Activated T-helper 2 cell treated with anti-CD3 and anti-CD28 coated beads, Interferon-gamma antibody, Interleukin-2, Interleukin-4, amounts not matched to agents 10 μg/mL and 5 μg/mL and 100 μg/mL, durations not matched to agents 14 hours and 24 hours and 36 hours (primary cell): ENCODE measurements at places on chromosomes 13 and 19.

GRCh38 chr13:90362707-90363106 lies 984.8 kb upstream of the MIR17HG start:
- no peaks in the 10 kb centered on the region for H3K27me3 ChIP-seq
- H3K36me3 ChIP-seq = no peaks in the 10 kb centered on the region
- H3K4me3 ChIP-seq = no peak overlapping the region
- no peaks in the 10 kb centered on the region for H3K4me1 ChIP-seq
- DNase-seq = no peak

DNA sequence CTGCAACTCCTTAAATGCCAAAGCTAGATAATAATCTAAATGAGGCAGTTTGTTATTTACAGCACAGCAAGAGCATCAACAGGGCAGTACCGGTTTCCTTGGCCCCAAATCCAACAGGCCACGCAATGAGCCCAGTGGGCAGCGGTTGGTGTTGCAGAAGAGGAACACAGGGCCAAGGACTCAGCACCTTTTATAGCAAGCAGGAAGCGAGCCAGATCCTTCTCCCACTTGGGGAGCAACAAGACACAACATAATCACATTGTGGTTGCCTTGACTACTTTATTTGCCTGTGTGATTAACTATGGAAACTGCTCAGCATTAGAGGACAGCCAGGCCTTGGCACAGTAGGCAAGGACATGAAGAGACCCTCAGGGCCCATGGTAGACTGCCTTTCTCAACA lies 67.1 kb upstream of the HTR2A start:
- no peak overlapping the region for H3K27ac ChIP-seq
- no peaks in the 10 kb centered on the region for H3K4me1 ChIP-seq
- H3K27me3 ChIP-seq = no peaks in the 10 kb centered on the region
- no peak overlapping the region for H3K4me3 ChIP-seq

- H3K4me3 ChIP-seq = peak overlapping the region; percentile 16
- peaks cover 26% of the 10 kb centered on the region for H3K4me1 ChIP-seq
- no peaks in the 10 kb centered on the region for H3K36me3 ChIP-seq
- DNase-seq = no peak
- H3K27ac ChIP-seq = no peak overlapping the region
Measured at GRCh38 chr19:39122934-39123731, 2.5 kb upstream of the PAK4 start.

GRCh38 chr13:26999499-26999898 lies 172.1 kb downstream of the USP12 start:
- no peak for DNase-seq
- peaks cover 22% of the 10 kb centered on the region for H3K27me3 ChIP-seq
- H3K36me3 ChIP-seq = no peaks in the 10 kb centered on the region
- peaks cover 8% of the 10 kb centered on the region for H3K4me1 ChIP-seq
- no peak overlapping the region for H3K27ac ChIP-seq

- H3K4me1 ChIP-seq = no peaks in the 10 kb centered on the region
- no peak for DNase-seq
- no peak overlapping the region for H3K4me3 ChIP-seq
- no peak overlapping the region for H3K27ac ChIP-seq
Measured at GRCh38 chr13:53341144-53341510, 312.5 kb downstream of the OLFM4 start.

DNA sequence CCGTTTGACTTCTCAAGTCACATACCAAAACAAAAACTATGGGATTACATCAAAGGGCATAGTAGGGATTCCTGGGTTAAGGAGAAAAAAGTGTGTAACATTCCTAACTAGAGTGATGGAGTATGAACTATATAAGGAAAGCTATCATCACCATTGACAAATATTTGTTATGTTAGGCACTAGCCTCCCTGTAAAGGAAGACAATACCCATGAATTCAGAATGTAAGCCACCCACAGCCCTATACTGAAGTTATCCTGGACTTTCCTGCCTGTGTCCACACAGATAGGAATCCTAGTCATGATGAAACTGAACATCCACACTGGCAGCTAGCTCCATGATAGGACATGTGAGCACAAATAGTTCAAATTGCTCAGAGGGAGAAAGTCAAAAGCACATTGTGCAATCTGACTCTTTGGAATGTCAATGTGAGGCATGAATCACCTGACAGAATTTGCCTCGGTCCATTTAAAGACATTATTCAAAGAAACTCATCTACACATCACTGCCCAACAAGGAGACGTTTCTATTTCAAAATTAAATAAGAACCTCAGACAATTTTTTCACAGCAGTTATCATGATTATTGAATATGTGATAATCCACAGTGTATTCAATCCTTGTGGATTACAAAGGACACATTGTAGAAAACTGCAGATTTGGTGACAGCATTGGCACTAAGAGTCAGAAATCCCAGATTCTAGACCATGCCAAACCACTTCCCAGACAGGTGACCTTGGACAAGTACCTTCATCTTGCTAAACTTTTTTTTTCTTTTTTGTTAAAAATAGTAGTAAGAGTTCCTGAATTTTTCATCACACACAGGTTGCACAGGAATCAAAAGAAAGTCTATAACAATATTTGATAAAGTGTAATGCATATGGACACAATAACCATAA lies 529.3 kb downstream of the IRS2 start:
- DNase-seq = no peak
- no peak overlapping the region for H3K27ac ChIP-seq
- no peaks in the 10 kb centered on the region for H3K27me3 ChIP-seq
- no peak overlapping the region for H3K4me3 ChIP-seq
- H3K4me1 ChIP-seq = no peaks in the 10 kb centered on the region

DNA sequence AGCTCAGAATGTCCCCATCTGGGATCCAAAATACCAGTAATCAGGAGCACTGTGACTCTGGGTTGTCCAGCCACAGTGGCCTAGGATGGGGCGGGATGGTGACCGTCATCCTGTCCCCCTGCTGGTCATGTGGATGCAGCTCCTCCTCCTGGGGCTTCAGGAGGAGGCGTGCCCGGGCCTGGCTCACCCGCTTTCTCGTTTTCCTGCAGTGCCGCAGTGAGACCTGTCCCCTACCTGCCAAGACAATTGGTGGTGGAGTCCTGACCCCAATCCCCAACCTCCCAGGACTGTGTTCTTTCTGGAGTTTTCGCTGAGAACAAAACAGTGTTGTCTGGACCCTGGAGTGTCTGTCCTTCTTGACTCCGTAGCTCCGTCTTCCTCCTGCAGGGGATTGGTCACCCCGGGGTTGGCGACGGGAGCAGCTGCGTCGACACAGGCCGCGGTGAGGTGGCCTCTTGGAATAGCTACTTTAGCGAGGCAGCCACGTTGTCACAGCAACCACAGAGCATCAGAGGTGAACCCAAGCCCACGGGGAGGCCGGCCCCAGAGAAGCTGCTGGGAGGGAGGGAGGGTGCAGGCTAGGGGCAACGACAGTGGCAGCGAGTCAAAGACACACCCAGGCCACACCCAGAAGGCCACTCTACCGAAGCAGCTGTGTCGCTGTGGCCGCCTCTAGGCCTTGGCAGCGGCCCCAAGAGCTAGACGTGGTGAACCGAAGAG lies 10.2 kb upstream of the EMC10 start:
- no peak overlapping the region for H3K27ac ChIP-seq
- no peak overlapping the region for H3K4me3 ChIP-seq
- no peaks in the 10 kb centered on the region for H3K36me3 ChIP-seq
- peaks cover 3% of the 10 kb centered on the region for H3K4me1 ChIP-seq
- no peak for DNase-seq

- no peak overlapping the region for H3K4me3 ChIP-seq
- H3K27me3 ChIP-seq = no peaks in the 10 kb centered on the region
- DNase-seq = no peak
- no peak overlapping the region for H3K27ac ChIP-seq
- H3K4me1 ChIP-seq = no peaks in the 10 kb centered on the region
- no peaks in the 10 kb centered on the region for H3K36me3 ChIP-seq
Measured at GRCh38 chr13:37136187-37136586, 30.7 kb upstream of the CSNK1A1L start.

DNA sequence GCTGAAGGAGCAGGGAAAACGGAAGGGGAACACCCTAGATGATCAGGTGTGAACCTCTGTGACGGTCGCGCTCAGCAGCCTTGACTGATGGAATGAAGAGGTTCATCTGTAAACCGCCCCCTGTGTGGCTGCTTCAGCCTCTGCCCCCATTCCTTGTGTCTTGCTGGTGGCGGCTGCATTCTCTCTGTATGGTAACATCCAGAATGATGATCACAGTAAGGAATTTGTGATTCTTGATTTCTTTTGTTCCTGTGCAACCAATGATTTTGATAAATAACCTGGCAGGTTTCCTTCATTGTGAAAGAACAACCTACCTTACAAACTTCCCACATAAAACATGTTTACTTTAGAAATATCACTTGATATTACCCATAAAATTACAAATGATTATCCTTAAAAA lies 118.7 kb upstream of the MCF2L start:
- H3K4me1 ChIP-seq = peaks cover 3% of the 10 kb centered on the region
- DNase-seq = no peak
- H3K27me3 ChIP-seq = no peaks in the 10 kb centered on the region
- H3K36me3 ChIP-seq = peaks cover 55% of the 10 kb centered on the region
- H3K4me3 ChIP-seq = no peak overlapping the region
- no peak overlapping the region for H3K27ac ChIP-seq

DNA sequence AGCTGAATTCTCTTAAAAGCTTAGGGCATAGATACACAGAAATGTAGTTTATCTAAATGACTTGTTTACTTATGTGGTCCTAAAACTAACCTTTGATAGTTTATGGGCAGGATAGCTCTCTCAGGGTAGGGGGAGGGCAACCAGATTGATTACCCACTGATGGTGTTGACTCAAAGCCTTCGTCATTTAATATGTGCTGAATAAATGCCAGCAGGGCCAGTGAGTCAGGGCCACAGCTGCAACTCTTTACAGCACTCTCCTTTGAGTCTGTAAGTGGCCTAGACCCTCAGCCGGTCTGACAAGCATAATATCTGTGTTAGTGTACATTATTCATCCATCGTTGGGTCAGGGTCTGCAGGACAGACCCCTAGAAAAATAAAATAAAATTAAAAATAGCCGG lies 128.5 kb downstream of the ZNF675 start:
- no peaks in the 10 kb centered on the region for H3K36me3 ChIP-seq
- no peaks in the 10 kb centered on the region for H3K4me1 ChIP-seq

DNA sequence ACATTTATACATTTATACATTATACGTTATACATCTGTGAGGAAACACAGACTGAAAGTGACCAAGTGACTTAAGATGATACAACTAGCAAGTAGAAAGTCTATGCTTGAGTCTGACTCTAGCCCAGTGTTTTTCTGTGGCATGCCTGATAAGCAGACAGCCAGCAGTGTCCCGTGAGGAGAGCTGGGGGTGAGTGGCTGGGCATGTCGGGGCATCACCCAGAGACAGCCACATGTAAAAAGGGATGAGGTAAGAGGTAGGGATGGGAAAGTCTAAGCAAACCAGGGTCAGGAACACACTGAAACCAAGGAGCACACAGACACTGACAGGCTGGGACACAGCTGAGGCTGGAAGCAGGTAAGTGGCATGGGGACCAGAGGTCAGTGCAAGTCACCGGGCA lies 333.2 kb downstream of the FOXO1 start:
- no peaks in the 10 kb centered on the region for H3K27me3 ChIP-seq
- DNase-seq = no peak
- no peaks in the 10 kb centered on the region for H3K36me3 ChIP-seq
- H3K27ac ChIP-seq = no peak overlapping the region
- no peak overlapping the region for H3K4me3 ChIP-seq

DNA sequence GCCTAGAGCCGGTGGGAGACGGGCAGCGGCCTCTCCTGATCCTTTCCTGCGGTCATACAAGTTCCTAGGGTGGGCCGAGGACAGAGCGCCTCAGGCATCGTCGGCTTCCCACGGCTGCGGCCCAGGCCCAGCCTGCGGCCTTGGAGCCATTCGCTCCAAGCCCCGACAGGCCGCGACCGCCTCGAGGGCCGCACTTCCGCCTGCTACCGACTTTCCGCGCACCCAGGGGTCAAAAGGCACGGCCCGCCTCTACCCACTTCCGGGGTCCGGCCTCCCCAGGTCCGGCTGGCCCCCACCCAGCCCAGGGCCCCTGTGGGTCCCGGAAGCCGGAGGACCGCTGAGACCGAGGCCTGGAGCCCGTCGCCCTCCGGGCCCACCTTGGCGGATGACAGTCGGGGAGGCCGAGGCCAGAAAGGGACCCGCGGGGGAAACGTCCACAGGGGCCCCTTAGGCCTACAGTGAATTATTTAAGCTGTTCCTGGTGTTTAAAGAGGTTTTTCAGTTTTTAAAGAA lies 16.2 kb downstream of the ZIC2 start:
- H3K27ac ChIP-seq = no peak overlapping the region
- peaks cover 3% of the 10 kb centered on the region for H3K36me3 ChIP-seq
- H3K4me1 ChIP-seq = peaks cover 19% of the 10 kb centered on the region
- no peak overlapping the region for H3K4me3 ChIP-seq

- H3K27ac ChIP-seq = no peak overlapping the region
- no peak for DNase-seq
- H3K27me3 ChIP-seq = no peaks in the 10 kb centered on the region
Measured at GRCh38 chr19:32415246-32415645, 9.7 kb downstream of the DPY19L3 start.

GRCh38 chr13:49636705-49637104 lies 8.4 kb downstream of the ARL11 start:
- no peaks in the 10 kb centered on the region for H3K36me3 ChIP-seq
- H3K4me1 ChIP-seq = peaks cover 6% of the 10 kb centered on the region
- no peak for DNase-seq
- no peak overlapping the region for H3K27ac ChIP-seq
- no peaks in the 10 kb centered on the region for H3K27me3 ChIP-seq

GRCh38 chr13:51550151-51550550 lies 34.1 kb upstream of the WDFY2 start:
- H3K36me3 ChIP-seq = no peaks in the 10 kb centered on the region
- H3K4me3 ChIP-seq = no peak overlapping the region
- H3K27ac ChIP-seq = no peak overlapping the region
- DNase-seq = no peak
- H3K4me1 ChIP-seq = peaks cover 20% of the 10 kb centered on the region

DNA sequence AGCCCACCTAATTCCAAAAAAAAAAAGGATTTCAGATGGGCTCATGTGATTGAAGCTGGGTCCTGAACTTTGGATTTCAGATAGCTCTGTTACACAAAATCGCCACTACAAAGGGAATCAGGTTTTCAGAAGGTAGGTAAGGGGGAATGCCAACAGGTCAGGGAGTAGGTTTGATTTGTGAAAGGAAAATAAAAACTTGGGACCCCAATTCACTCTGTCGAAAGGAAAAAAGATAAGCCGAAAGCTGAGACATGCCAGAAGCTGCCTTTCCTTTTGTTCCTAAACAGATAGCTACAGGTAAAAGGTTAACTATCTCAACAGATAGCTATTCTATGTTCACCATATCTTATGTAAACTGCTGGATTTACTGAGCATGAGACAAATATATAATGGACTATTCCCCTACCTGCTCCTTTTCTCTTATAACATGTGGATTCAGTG lies 4.0 kb downstream of the KRTDAP start:
- H3K27me3 ChIP-seq = peaks cover 17% of the 10 kb centered on the region
- no peaks in the 10 kb centered on the region for H3K36me3 ChIP-seq

- no peaks in the 10 kb centered on the region for H3K27me3 ChIP-seq
- H3K27ac ChIP-seq = no peak overlapping the region
Measured at GRCh38 chr13:80901111-80901510, 560.2 kb upstream of the SPRY2 start.
